CD4-positive, alpha-beta T cell treated with Interleukin-2 at 100 ng/mL for 4 hours (primary cell): ENCODE measurements at places on chromosomes 7 and 10.

DNA sequence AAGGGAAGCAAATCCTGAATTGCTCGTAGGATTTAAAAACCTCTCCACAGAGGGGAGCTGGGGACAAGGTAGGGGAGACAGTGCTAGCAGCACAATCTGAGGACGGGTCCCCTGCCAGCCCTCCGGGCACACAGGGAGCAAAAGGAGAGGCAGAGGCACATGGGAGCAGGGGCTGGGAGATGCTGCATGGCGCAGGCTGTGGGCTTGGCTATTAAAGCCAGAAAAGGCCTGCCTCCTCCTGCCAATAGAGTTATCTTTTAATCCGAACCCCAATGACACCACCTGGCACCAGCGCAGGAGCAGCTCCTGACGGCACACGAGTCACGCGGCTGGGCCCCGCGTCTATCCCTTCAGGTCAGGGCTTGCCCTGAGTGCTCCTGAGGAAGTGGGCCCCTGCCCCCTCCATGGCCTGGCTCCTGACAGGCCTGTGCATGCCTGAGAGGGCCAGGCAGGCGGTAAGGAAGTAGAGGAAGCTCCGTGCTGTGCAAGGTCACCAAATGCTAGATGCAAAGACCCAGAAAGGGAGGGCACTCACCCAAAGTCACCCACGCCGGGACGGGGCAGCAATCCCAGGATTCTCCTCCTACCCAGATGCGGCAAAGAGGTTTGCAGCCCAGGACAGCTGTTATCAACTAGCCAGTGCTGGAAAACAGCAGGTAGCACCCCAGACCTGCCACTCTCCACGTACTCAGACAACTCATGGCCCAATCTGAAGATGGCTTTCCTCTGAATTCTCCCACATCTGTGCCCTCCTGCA is 28.1 kb downstream of the DLG5 start:
- no peak for DNase-seq

DNA sequence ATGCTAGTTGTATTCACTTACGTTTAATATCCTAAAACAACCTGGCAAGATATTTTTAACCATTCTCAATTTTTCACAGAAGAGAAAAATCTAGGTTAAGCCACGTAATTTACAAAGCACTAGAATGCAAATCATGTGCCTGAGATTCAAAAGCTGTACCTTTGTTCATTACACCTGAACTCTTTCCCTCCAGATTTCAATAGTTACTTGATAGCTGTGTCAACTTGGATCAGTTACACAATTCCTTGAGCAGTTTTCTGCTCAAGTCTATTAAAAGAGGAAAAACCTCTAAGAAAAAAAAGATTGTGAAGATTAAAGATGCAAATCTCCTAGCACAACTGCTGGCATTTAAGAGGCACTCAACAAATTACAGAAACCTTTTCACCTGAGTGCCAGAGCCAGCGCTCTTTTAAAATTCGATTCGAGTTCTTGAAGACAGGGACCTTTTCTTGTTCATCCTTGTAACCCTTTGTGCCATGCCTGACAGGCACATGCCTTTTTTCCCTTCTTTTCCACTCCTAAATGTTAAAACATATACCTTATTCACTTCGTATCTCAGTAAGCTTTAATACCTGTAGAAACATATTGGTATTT is 886 bp downstream of the NSUN6 start:
- no peak for DNase-seq

DNA sequence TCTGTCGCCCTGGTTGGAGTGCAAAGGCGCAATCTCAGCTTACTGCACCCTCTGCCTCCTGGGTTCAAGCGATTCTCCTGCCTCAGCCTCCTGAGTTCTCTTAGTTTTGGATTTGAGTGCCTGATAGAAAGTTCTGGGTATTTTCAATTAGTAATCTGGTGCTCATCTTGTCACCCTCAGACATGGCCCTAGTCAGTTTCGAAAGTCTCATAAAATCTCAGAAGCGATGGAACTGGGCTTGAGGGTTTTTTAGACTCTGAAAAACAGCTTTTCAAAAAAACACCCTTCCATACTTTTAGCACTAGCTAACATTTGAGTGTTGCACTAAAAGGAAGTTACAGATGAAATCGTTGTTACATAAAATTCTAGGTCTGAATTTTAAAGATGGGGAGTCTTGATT is 9.4 kb upstream of the PIP4K2A start:
- no peak for DNase-seq

GRCh38 chr7:21548491-21548890 is 5.7 kb downstream of the DNAH11 start:
- no peak for DNase-seq

GRCh38 chr7:50189371-50189770 is 96.3 kb upstream of the ZPBP start:
- no peak for DNase-seq

DNA sequence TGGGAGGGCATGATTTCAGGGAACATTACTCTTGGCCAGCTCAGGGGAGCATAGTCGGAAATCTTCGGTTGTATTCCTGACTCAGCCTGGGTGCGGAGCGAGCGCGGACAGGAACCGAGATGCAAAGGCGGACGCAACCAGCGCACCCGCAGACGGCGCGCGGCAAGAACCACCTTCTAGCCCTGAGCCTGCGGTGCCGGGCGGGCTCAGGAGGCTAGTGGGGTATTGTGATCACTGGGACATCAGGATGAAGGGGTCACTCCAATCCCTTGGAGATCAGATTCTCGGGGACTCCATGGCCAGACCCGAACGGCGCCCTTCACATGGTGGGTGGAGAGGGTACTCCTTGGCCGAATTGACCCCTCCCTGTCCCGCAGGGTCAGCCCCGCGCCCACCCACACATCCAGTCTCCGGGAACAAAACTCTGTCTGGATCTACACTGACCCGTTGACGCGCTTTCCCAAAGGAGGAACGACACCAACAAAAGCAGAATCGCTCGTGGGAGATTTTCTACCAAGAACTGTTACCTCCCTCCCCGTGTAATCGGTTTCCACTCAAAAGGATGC is 730.5 kb downstream of the ZWINT start:
- DNase-seq: no peak

- no peak for DNase-seq
Observed at GRCh38 chr10:129756912-129757901, 206.9 kb downstream of the EBF3 start.

DNA sequence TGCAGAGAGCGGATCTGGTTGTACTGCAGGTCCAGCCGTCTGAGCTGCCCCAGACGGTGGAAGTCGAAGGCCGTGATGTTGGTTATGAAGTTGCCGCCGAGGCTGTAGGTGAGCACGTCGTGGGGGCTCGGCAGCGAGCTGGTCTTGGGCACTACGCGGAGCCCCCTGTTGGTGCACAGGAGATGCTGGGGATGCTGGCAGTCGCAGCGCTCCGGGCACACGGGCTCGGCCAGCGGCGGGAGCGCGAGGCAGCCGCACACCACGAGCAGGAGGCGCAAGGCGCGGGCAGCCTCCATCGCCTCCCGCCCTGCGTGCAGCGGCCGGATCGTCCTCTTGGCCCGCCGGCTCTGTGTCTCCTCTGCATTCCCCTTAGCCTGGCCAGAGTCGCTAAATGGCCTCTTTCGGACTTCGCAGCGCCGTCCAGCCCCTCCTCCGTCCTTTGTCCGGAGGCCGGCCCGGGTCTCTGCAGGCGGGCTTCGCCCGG is 337 bp downstream of the TRIL start:
- DNase-seq: no peak

- DNase-seq: no peak
Observed at GRCh38 chr7:4058158-4058557, 623.9 kb upstream of the FOXK1 start.

GRCh38 chr7:99626661-99627060 is 9.9 kb downstream of the ZSCAN25 start:
- DNase-seq: no peak

DNA sequence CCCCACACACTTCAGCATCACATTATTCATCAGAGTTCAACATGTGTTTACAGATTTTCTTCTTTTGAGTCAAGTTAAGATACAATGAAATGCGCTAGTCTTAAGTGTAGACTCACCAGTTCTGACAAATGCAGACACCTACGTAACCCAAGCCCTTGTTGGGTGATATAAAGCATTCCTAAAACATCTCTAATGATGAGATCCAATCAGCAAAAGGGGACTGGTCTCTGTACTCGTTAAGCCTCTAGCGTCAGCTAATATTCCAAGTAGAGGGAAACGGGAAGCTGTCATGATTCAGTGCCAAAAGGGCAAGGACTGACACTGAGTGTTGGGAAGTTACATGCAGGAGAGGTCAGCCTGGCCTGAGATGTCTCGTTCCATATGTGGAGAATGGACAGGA is 38.7 kb upstream of the TRIL start:
- no peak for DNase-seq

GRCh38 chr7:95871075-95871848 is 98.9 kb downstream of the DYNC1I1 start:
- no peak for DNase-seq

- DNase-seq: no peak
Observed at GRCh38 chr7:10360050-10360449, 613.6 kb upstream of the PHF14 start.

DNA sequence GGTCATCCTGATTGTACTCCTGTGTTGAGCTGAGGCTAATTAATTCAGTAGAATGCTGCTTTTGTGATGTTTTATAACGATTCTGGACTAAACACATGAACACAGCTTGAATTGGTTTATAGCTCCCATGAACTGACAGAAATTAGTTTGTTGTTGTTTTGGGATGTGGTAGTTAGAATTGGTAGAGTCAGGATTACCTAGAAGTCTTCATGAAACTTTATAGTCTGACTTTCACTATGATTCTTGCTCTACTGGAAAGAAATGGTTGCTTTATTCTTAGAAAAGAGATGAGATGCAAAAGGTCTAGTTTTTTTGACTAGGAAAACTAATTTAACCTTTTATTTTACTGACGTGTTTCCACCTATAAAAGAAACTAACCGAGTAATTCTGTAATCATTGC is 23.4 kb upstream of the TRUB1 start:
- DNase-seq: no peak

- no peak for DNase-seq
Observed at GRCh38 chr10:30832001-30832748, 199.5 kb downstream of the ZNF438 start.

GRCh38 chr10:173741-174140 is 38.5 kb downstream of the ZMYND11 start:
- DNase-seq: no peak

GRCh38 chr7:55571511-55572377 is 558 bp downstream of the VOPP1 start:
- peak; percentile 54 for DNase-seq

GRCh38 chr7:99409192-99409572 is 413 bp downstream of the BUD31 start:
- no peak for DNase-seq

DNA sequence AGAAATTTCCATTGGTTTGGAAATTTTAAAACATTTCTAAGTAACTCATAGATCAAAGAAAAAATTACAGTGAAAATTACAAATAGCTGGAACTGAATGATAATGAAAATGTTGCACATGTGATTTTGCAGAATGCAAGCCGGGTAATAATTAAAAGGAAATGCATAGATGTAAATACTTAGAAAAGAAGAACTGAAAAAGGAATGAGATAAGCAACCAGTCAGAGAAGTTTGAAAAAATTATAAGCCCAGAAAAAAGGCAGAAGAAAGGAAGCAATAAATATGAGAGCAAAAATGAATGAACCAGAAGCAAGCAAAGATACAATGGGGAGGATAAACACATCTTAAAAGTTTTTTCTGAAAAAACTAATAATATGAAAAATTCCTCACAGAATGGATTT is 3.2 kb upstream of the TMEM273 start:
- no peak for DNase-seq

DNA sequence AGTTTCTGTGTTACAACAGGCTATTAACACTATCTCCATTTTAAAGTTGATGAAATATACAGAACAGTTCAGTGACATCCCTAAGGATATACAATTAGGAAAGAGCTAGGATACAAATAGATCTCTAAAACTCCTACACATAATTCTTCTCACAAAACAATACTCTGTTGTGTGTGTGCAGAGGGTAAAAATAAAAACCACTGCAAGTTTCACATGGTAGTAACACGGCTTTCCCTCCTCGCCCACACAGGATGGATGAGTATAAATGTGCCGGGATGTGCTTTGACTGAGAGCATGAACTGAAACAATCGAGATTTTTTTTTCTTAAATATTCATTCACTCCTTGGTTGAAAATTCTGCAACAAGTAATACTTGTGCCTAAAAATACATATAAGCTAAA is 131.5 kb upstream of the C1QL3 start:
- no peak for DNase-seq

DNA sequence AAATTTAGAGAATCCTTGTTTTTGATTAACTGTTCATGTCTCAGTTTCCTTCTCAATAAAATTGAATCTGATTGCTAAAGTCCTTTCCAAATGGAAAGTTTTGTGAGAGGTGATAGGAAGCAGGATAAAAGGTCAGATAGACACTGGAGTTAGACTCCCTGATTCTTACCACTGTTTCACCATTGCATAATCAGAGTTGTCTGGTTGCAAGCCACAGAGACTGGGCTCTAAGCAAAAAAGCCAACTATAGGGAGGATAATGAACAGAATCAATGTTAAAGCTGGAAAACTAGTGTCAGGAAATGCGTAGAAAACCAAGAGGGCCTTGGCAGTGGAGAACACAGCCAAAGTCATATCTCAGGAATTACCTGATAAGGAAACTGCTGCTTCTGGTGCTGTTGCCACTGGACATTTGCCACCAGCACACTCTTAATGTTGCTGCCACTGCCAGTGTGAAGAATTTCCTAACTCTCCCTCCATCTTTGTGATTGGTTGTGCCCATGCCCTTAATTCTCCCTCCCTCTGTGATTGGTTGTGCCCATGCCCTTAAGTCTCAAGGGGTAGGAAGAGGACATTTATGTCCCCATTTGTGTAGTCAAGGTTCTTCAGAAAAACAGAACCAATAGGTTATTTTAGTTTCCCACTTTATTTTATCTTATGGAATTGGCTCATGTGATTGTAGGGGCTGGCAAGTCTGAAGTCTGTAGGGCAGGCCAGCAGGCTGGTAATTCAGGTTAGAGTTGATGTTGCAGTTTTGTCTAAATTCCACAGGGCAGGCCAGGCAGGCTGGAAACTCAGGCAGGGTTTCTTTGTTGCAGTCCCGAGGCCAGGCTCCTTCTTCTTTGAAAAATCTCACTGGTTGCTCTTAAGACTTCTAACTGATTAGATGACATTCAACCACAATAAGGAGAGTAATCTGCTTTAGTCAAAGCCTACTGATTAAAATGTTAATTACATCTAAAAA is 639.0 kb downstream of the REEP3 start:
- DNase-seq: no peak

GRCh38 chr7:117085275-117085674 is 132.0 kb downstream of the ST7 start:
- DNase-seq: no peak

GRCh38 chr7:57579454-57579853 is 129.5 kb downstream of the ZNF716 start:
- no peak for DNase-seq

DNA sequence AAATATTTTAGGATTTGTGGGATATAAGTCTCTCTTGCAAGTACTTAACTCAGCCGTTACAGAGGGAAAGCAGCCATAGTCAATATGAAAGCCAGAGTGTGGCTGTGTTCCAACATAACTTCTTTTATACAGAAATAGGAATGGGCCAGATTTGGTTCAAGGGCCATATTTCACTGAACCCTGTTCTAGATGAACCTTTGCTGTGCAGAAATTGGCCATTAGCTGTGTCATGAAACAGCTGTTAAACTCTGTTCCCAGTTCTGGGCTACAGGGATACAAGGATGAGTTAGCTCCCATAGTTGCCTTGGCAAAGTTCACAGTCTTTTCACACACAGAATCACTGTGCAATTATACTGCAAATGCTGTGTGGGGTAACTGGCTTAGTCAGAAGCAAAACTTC is 213.9 kb upstream of the LRRN3 start:
- DNase-seq: no peak
